ENCODE measurements at places on chromosomes 12 and 14.

GRCh38 chr14:23694949-23695663 lies 58.9 kb downstream of the DHRS2 start:
- no peak overlapping the region for H3K27ac ChIP-seq
- H3K36me3 ChIP-seq = no peaks in the 10 kb centered on the region
- no peaks in the 10 kb centered on the region for H3K27me3 ChIP-seq
- no peak overlapping the region for H3K4me3 ChIP-seq

DNA sequence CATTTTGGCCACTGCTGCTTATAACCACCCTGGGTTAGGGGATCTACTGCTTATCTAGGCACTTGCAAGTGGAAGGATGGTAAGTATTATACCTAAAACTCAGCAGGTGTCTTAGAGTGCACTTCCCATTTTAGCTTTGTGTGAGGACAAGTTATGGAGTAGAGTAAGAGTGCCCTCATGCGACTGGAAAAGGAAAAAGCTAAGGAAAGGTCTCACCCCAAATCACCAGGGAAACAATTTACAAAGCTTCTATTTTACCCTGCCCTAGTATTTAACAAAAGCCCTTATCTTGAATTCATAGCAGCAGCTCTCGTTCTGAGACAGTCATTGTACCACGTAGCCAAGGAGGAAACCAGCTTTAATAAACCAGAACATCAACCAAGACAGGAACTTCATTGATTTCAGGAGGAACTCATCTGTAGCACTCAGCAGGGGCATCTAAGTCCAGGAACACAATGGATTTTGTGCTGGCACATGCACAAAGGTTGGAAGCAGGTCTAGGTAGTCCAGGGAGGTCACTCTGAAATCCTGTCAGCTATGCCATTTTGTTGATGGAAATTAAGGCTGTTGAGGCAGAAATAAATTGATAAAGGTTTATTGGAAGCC lies 2.9 kb downstream of the RDH12 start:
- no peak overlapping the region for H3K27ac ChIP-seq
- no peaks in the 10 kb centered on the region for H3K27me3 ChIP-seq
- peaks cover 5% of the 10 kb centered on the region for H3K4me1 ChIP-seq
- DNase-seq = no peak
- H3K36me3 ChIP-seq = no peaks in the 10 kb centered on the region
- no peak overlapping the region for H3K4me3 ChIP-seq

DNA sequence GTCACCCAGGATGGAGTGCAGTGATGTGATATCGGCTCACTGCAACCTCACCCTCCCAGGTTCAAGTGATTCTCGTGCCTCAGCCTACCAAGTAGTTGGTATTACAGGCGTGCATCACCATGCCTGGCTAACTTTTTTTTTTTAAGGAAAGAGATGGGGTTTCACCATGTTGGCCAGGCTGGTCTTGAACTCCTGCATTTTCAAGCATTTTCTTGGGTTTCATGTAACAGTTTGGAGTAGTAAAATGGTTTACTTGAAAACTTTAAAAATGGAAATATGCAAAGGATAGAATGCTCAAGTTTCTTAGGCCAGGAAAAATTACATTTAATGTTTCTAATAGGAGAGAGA lies 63.3 kb downstream of the FOXN3 start:
- peaks cover 17% of the 10 kb centered on the region for H3K4me1 ChIP-seq
- peaks cover 9% of the 10 kb centered on the region for H3K36me3 ChIP-seq
- peaks cover 89% of the 10 kb centered on the region for H3K27me3 ChIP-seq
- no peak overlapping the region for H3K27ac ChIP-seq
- DNase-seq = no peak
- H3K4me3 ChIP-seq = no peak overlapping the region

- H3K27ac ChIP-seq = no peak overlapping the region
- no peak overlapping the region for H3K4me3 ChIP-seq
- no peaks in the 10 kb centered on the region for H3K4me1 ChIP-seq
- no peak for DNase-seq
Observed at GRCh38 chr14:77303417-77304156, 17.1 kb downstream of the POMT2 start.

DNA sequence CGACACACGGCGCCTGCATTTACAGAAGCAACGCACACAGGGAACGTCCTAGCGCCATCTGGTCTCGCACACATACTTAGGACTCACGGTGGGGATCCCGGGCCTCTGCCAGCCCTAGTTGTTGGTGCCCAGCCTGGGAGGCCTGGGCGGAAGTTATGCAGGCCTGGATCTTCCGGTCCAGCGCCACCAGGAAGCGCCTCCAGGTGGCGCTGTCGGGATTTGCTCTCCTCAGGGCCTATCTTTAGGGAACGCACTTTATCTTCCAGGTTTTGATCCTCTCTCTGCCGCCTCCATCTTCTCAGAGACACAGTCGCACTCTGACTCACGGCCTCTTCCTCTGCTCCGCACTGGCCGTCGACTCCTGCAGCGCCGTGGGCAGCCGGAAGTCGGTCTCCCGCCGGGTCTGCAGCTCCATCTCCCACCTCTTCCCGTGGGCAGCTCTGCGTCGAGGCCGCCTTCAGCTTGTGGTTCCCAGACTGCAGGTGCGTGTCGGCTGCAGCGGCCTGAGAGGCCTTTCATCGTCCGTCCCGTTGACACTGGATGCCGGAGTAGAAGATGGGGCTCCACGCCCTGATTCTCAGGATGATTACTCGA lies 760.4 kb downstream of the TMEM121 start:
- H3K36me3 ChIP-seq = peaks cover 4% of the 10 kb centered on the region
- no peak overlapping the region for H3K4me3 ChIP-seq
- H3K27me3 ChIP-seq = no peaks in the 10 kb centered on the region
- no peak overlapping the region for H3K27ac ChIP-seq

DNA sequence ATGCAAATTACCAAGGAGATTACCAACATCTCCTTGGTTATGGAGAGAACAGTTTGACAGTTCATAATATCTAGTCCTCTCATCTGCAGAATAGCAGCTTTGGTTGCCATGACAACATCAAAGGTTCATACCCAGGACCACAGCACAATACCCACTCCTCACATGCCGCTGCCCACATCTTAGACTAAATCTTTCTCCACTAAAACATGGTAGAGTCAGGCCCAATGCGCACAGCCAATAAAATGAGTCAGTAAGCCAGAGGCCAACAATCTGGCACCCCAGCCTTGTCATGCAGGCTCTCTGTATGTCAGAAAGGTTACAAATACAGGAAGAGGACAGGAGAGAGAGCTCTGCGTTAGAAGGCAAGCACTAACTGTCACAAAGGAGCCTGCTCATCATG lies 70.6 kb downstream of the KCNK10 start:
- no peak overlapping the region for H3K27ac ChIP-seq
- no peak overlapping the region for H3K4me3 ChIP-seq
- no peaks in the 10 kb centered on the region for H3K36me3 ChIP-seq
- peaks cover 3% of the 10 kb centered on the region for H3K27me3 ChIP-seq

- H3K36me3 ChIP-seq = no peaks in the 10 kb centered on the region
- DNase-seq = no peak
- no peak overlapping the region for H3K27ac ChIP-seq
- H3K27me3 ChIP-seq = peaks cover 100% of the 10 kb centered on the region
- no peak overlapping the region for H3K4me3 ChIP-seq
Observed at GRCh38 chr14:36221112-36221511, 44.6 kb upstream of the PTCSC3 start.

- H3K27me3 ChIP-seq = no peaks in the 10 kb centered on the region
- DNase-seq = no peak
- H3K4me1 ChIP-seq = peaks cover 39% of the 10 kb centered on the region
- peaks cover 7% of the 10 kb centered on the region for H3K36me3 ChIP-seq
- H3K27ac ChIP-seq = peak overlapping the region; percentile 17
Observed at GRCh38 chr12:29589851-29590250, 92.4 kb upstream of the OVCH1 start.

Measured in progenitor cell of endocrine pancreas (in vitro differentiated cells).